Stimulated activated naive CD4-positive, alpha-beta T cell (primary cell): ENCODE measurements at places on chromosomes 12 and 14.

- DNase-seq: no peak
These were observed 30.2 kb downstream of the KCNA5 start for GRCh38 chr12:5073853-5074252.

- no peak for DNase-seq
These were observed 86.1 kb upstream of the CNOT2 start for GRCh38 chr12:70157099-70157498.

DNA sequence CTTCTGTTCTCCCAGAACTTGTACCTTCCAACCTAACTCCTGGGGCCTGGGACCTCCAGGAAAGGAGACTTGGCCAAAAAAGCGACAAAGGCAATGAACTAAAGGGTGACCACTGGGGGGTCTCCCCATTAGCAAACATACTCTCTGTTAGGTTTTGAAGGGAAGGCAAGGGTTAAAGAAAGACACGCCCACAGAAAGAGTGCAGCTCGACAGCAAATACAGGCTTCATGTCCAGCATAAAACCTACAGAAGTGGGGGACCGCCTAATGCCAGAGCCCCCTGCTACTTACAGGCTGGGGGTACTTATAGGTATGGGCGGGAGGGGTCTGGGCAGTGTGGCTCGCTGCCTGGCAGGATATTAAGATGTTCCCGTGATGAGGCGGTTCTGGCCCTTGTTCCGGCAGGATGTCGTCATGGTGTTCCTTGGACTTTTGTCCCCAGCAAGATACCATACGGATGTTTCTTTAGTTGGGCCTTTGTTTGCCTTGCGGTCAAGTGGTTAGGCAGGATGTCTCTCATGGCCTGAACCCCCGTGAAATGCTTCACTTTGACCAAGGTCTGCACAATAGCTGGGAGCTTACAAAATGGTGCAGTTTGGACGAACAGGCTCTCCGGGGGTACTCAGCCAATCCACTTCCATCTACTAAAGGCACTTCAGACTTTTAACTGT is 53.4 kb downstream of the PRMT8 start:
- DNase-seq: no peak

- no peak for DNase-seq
These were observed 31.9 kb downstream of the FGFR1OP2 start for GRCh38 chr12:26970136-26970535.

- no peak for DNase-seq
These were observed 174.3 kb downstream of the FOXN3 start for GRCh38 chr14:89242652-89243279.

DNA sequence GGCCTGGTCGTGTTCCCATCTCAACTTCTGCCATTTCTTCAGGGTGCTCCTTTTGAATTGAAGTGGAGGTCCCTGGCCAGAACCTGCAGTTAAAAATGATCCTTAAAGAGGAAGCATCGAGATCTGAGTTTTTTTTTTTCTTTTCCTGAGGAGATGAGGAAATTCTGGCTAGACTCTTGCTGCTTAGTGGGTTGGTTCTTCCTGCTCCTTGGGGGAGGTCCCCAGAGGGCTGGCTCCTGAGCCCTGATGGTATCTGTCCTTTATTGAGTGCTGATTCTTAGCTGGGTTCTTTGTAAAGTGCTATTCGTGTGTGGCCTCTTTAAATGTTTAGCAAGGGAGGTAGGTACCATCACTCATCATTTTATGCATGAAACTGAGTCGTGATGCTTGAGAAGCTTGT is 11.7 kb downstream of the PELI2 start:
- no peak for DNase-seq
